Stimulated activated effector memory CD8-positive, alpha-beta T cell treated with anti-CD3 and anti-CD28 coated beads, Interleukin-12 subunit alpha, Interleukin-12 subunit beta, amount 100 ng/mL, for 72 hours (primary cell): ENCODE measurements at places on chromosomes 11 and 22.
A peak's percentile ranks its signal among the peaks of the same experiment; 100 is the strongest.

- no peak for DNase-seq
Measured at GRCh38 chr22:37824674-37825641, 1.8 kb downstream of the GALR3 start.

DNA sequence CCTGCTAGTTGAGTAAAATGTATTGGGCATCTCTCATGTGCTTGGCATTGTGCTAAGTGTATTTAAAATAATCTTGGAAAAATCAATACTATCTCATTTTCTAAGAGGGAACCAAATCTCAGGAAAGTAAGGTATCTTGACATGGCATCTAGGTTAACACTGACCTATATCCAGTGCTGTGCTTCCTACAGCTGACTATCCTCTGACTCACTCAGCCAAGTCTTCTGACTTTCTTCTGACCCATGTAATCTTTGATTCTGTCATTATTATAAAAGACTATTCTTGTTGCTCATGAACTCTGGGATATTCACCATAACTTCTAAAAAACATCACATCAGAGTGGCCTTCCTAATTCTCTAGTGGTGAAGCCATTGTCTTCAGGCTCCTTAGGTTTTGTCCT is 304.1 kb upstream of the TENM4 start:
- DNase-seq = no peak

- DNase-seq = no peak
Measured at GRCh38 chr11:2489083-2489482, 44.3 kb downstream of the KCNQ1 start.

DNA sequence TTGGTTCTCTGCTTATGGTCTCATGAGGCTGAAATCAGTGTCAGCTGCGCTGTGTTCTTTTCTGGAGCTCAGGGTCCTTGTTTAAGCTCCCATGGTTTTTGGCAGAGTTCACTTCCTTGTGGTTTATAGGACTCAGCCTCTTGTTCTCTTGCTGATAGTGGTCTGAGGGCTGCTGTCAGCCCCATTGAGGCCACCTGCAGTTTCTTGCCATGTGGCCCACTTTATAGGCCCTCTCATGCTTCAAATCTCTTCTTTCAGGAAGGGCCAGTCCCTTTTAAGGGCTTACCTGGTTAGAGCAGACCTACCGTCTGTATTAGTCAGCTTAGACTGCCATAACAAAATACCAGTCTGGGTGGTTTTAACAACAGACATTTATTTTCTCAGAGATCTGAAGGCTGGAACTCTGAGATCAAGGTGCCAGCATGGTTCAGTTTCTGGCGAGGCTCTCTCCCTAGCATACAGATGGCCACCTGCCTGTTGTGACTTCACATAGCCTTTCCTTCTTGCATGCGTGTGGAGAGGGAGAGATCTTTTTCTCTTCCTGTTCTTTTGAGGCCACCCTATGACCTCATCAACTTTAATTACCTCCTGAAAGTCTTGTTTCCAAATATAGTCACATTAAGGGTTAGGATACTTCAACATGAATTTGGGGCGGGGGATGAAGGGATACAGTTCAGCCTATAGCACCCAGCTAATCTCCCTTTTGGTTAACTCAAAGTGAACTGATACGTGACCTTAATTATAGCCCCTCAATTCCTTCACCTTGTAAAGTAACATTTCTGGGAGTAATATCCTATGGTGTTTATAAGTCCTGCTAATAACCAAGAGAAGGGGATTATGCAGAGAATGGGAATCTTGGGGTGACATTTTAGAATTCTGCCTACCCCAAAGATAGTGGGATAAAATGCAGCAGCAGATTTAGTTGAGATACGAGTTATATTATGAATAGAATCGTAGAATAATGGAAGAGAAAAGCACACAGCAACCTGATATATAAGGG is 131.8 kb downstream of the UVRAG start:
- DNase-seq = no peak

- peak; percentile 56 for DNase-seq
Measured at GRCh38 chr11:117316197-117316961, at the start of gene BACE1. TSS of gene BACE1 (minus strand) at chr11:117316256. CDS start at chr11:117315795, 461 bp downstream.

DNA sequence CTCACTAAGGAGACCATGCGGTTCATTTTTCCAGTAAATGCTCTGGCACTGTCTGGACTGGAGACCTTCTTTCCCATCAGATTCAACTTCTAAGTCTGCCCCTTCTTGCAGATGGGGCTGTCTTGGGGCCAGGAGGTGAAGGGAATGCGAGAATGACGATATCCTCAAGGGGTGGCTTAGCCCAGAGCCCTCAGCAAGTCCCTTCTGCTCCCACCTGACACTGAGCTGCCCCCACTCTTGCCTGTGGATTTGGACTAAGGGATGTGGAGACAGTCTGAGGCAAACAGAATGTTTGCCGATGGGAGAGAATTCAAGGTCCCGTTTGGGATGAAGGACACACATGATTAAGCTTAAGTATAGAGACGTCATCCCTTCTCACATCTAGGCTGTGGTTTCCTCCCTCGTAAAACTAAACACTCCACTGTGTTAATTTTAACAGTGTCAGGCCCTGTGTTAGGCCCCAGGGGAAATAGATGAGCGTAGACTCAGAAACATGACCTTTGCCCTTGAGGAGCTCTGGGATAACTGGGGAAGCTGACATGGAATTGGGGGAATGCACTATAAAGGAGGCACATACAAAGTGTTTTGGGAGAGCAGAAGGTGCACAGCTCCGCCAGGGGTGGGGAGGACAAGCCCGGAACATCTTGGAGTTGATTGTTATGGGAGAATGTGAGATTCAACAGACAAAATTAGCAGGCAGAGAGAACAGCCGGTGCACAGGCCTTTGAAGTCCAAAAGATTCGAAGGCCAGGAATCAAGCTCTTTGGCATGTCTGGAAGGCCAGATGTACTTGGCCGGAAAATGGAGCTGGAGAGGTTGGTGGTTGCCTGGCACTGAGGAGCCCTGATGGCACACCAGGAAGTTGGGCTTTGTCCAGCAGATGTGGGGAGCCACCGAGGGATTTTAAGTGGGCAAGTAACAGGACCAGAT is 71.6 kb downstream of the ST3GAL4 start:
- DNase-seq = no peak

- no peak for DNase-seq
Measured at GRCh38 chr11:88590361-88590760, 252.8 kb upstream of the CTSC start.

- DNase-seq = no peak
Measured at GRCh38 chr11:30422447-30423278, 99.8 kb downstream of the ARL14EP start.

DNA sequence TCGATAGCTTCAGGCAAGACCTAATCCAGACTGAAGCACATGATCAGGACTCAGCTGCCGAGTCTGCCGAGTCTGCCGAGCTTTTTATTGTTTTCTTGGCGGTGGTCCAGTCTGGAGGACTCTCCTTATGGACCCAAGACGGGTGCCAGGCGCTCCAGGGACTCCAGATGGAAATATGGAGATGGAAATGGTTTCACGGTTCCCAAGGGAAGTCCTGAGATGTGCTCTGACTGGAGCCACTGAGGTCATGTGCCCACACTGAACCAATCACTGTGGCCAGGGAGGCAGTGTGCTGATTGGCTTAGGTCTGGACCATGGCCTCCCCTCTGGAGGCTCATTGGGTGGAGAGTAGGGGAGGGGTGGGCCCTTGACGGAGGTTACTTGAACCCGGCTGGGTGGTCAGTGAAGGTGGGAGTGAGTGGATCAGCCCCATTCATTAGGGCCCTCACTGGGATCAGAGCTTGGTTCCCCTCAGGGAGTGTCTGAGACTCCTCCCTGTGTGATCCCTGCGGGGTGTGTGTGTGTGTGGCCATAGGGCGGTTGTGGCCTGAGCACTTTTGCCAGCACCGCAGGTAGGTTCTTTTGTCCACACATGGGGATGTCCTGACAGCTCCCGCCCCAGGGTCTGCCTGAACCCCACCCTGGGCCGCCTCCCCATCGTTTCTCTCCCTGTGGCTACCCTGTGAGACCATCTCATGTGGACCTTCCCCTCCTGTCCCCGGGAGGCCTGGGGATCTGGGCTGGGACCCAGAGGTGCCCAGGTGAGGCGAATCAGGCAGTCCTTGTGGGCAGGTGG is 14.0 kb downstream of the RPS6KA4 start:
- no peak for DNase-seq

- no peak for DNase-seq
Measured at GRCh38 chr11:83156996-83157593, at the start of gene PCF11. TSS of gene PCF11 (plus strand) at chr11:83157131. CDS start at chr11:83157440, 309 bp downstream.

DNA sequence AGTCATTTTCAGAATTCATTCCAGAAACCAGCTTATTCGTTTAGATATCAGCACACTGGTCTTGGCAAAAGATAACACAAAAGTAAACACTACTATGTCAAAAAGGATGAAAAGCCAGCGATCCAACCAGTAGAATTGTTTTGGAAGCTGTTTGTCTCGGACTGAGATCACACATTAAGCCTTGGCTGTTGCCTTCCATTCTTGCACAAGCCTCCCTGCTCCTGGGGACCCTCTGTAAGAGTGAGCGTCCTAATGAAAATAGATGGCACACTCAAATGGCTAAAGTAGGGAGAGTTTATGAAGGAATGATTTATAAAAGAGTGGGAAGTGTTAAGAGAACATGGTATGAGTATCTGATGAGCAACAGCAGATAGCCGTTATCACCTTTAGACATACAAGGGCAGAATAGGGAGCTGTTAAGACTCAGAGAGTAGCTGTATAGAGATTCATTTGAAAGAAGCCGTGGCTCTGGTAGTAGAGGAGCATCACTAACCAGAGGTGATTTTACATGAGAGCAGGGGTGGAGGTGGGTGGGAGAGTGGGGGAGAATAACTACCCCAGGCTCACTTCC is 25.2 kb downstream of the PDE3B start:
- DNase-seq = no peak

DNA sequence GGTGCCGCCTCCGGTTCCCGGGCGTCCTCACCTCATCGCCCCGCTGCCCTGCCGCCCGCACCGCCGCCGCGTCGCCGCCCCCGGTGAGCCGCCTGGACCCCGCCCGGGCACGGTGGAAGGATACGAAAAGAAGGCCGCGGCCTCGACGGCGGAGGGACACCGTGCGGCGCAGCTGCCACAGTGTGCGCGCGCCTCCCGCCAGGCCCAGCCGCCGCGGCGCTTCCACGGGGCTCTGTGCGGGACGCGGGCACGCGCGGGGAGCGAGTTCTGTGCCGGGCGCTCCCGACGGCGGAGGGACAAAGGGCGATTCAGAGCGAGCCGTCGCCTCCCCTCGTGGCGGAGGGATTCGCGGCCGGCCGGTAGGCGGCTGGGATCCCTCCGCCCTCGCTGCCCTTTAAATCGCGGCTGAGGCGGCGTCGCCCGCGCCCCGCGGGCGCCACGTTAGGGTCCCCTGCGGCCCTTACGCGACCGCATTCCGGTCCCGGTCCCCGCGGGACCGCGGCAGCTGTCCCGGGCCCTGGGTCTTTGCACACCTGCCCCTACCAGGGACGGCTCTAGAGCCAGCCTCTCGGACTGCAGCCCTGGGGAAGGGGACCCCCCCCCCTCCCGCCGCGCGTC is 568 bp upstream of the KMT5B start:
- DNase-seq = peak; percentile 94

- DNase-seq = no peak
Measured at GRCh38 chr22:36334821-36335603, 52.8 kb downstream of the MYH9 start.

GRCh38 chr11:40099426-40100161 is 1359.9 kb downstream of the LRRC4C start:
- DNase-seq = no peak

- DNase-seq = no peak
Measured at GRCh38 chr11:36703055-36703404, 105.0 kb upstream of the RAG2 start.
